ENCODE measurements at places on chromosomes 4 and X. TPM values are rescaled to one million over a fixed set of nuclear protein-coding genes. Genes with fewer than 3 reads are reported as not detected.
A peak's percentile ranks its signal among the peaks of the same experiment; 100 is the strongest.

The SUPT20HL2 gene
- total RNA-seq, result not detected

The PRDM5 gene
- 27.5 TPM for total RNA-seq

- H3K27ac ChIP-seq, result no peak overlapping the region
- no peaks in the 10 kb centered on the region for H3K36me3 ChIP-seq
- no peak for DNase-seq
- H3K4me1 ChIP-seq, result no peaks in the 10 kb centered on the region
- no peak overlapping the region for H3K4me3 ChIP-seq
Measured at GRCh38 chrX:145843146-145843904, 25.7 kb downstream of the SLITRK2 start.

- no peaks in the 10 kb centered on the region for H3K4me1 ChIP-seq
- H3K36me3 ChIP-seq, result no peaks in the 10 kb centered on the region
- H3K27ac ChIP-seq, result no peak overlapping the region
- H3K27me3 ChIP-seq, result no peaks in the 10 kb centered on the region
- DNase-seq, result no peak
Measured at GRCh38 chr4:118285931-118286330, 66.9 kb downstream of the PRSS12 start.

The CENPVL1 gene
- total RNA-seq, result not detected

DNA sequence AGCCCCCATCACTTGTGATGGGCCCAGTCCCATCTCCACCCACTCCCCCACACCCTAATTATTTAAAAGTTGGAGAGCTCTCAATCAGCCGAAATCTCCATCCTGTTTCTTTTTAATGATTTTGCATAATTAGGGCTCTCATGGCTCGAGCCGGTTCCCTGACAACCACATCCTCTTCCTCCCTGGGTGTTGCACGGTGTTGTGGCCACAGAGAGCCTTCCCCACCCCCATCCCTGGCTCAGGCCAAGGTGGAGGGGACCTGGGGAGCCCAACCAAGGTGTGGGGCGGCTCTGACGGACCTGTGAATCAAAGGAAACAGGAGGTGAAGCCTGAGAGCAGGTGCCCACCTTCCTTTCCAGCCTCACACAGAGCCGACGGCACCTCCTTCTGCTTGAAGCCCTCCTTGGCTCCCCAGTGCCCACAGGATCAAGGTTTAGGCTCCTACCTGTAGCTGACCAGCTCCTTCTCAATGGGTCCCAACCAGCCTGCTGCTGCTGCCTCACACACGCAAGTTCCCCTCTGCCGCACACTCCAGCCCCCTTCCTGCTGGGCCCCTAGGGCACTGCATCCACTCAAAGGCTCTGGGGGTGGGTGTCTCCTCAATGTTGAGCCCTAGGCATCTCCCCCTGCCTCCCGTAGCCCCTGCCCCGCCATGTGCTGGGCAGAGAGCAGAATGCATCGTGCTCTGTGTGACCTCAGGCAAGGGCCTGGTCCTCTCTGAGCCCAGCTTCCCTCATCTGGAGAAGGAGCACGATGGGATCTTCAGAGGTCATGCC lies 68.7 kb downstream of the WFS1 start:
- H3K36me3 ChIP-seq, result no peaks in the 10 kb centered on the region
- H3K4me3 ChIP-seq, result no peak overlapping the region
- no peak overlapping the region for H3K27ac ChIP-seq
- H3K4me1 ChIP-seq, result no peaks in the 10 kb centered on the region
- DNase-seq, result no peak

The NSD2 gene
- total RNA-seq, result 36.7 TPM

DNA sequence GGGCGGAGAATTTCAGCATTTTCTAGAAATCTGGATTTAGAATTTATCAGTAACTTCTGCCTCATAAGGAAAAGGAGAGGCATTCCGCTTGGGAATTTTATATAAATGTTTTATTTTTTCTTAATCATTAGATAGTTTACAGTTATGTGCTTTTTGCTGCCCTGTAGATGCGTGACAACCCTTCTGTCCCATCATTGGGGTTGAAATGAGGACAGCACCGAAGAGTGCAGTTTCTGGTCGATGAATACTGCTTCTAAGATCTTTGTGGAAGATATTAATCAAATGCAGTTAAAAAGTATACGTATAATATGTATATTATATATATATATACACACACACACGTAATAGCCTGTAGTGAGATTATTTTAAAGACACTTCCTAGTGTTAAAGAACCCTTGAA lies 1.5 kb downstream of the RBPJ start:
- H3K27me3 ChIP-seq, result no peaks in the 10 kb centered on the region
- no peaks in the 10 kb centered on the region for H3K4me1 ChIP-seq
- peak overlapping the region; percentile 87 for H3K4me3 ChIP-seq
- no peak for DNase-seq

DNA sequence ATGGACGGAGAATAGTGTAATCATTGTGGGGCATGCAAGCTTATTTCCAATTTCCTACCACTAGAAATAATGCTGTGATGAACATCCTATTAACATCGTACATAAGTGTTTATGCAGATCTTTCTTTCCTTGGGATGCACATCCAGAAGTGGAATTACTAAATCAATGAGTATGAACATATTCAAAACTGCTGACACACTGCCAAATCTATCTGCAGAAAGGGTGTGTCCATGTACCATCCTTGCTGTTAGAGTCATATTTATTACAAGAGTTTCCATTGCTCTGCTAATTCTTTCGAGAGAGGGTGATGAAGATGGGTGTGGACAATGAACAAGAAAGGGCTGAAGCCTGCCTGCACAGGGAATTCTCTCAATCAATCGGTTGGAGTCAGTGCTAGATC lies 82.6 kb downstream of the GPC4 start:
- no peak overlapping the region for H3K27ac ChIP-seq
- no peak overlapping the region for H3K4me3 ChIP-seq
- no peaks in the 10 kb centered on the region for H3K27me3 ChIP-seq

The SPANXN4 gene
- total RNA-seq, result not detected

The DDX53 gene
- not detected for total RNA-seq

GRCh38 chr4:170106900-170107299 lies 17.1 kb upstream of the AADAT start:
- H3K36me3 ChIP-seq, result no peaks in the 10 kb centered on the region
- no peak overlapping the region for H3K27ac ChIP-seq
- H3K4me1 ChIP-seq, result no peaks in the 10 kb centered on the region
- no peak for DNase-seq
- no peaks in the 10 kb centered on the region for H3K27me3 ChIP-seq
- H3K4me3 ChIP-seq, result no peak overlapping the region

- H3K27me3 ChIP-seq, result no peaks in the 10 kb centered on the region
- DNase-seq, result no peak
- H3K36me3 ChIP-seq, result no peaks in the 10 kb centered on the region
- H3K27ac ChIP-seq, result peak overlapping the region; percentile 89
- peak overlapping the region; percentile 79 for H3K4me3 ChIP-seq
Measured at GRCh38 chr4:147682755-147683154, 1.2 kb downstream of the PRMT9 start.

DNA sequence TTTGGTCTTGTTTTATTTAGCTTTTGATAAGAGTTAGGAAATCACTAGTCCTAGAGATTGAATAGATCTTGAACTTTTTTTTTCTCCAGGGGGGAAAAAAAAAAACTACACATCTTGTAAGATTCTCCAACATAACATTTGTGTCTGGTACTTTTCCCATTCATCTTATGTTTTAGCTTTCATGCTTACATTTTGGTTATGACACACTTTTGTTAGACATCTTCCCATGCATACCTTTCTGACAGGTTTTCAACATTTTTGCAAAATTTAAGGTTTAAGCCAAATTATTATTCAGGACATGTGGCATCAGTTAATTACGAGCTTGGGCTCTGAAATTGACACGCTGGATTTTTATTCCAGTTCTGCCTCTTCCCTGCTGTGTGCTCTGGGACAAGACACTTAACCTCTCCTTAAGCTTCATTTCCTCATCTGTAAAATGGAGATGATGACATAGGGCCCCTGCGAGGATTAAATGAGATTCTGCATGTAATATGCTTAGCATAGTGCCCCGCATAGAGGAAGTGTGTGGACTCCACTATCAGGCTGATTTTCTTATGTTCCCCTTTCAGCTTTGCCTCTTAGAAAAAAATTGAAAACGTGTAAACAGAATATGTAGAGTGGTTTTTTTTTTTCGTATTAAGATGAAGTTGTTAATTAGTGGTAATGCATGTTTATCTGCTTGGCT lies 5.3 kb downstream of the KIT start:
- no peaks in the 10 kb centered on the region for H3K36me3 ChIP-seq
- no peak overlapping the region for H3K4me3 ChIP-seq
- peaks cover 5% of the 10 kb centered on the region for H3K27me3 ChIP-seq
- H3K4me1 ChIP-seq, result peaks cover 5% of the 10 kb centered on the region

The FGB gene
- total RNA-seq, result not detected

DNA sequence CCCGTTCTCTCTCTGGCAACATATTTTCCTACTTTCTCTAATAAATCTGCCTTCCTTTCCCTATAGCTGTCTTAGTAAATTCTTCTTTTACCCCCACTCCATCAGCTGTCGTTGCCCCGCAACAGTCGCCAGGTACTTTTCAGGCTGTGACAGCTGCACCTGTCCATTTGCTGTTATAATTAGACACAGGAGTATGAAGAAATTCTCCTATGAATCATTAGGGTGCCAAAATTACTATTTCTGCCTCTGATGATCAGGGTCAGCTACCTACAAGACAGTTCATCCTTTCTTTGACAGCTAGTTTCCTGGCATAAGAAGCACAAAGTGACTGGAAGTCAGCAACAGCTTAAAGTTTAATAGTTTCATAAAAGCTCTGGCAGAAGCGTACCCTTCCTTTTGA lies 19.5 kb upstream of the GALNTL6 start:
- no peak for DNase-seq
- no peaks in the 10 kb centered on the region for H3K4me1 ChIP-seq
- no peak overlapping the region for H3K4me3 ChIP-seq

GRCh38 chr4:37517326-37517725 lies 168.8 kb downstream of the RELL1 start:
- H3K4me1 ChIP-seq, result no peaks in the 10 kb centered on the region
- H3K36me3 ChIP-seq, result no peaks in the 10 kb centered on the region
- H3K4me3 ChIP-seq, result no peak overlapping the region
- H3K27ac ChIP-seq, result no peak overlapping the region
- H3K27me3 ChIP-seq, result no peaks in the 10 kb centered on the region

DNA sequence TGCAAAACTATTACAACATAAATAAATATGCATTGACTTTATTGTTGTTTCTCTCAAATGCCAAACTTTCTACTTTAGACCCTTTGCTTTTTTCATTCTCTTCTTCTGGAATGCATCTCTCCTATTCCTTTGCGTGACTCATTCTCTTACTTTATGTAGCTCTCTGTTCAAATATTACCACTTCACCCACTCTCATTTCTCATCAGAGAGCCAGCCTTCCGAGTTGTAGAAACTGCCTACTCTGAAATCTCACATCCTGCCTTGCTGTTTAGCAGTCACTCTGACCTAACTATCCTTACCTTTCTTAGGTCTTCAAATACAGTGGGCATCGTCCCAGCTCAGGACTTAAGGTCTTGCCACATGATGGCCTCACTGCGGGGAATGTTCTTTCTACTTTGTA lies 143.5 kb downstream of the GALNTL6 start:
- H3K36me3 ChIP-seq, result no peaks in the 10 kb centered on the region
- no peaks in the 10 kb centered on the region for H3K4me1 ChIP-seq
- no peak overlapping the region for H3K4me3 ChIP-seq
- H3K27ac ChIP-seq, result no peak overlapping the region
- H3K27me3 ChIP-seq, result no peaks in the 10 kb centered on the region

DNA sequence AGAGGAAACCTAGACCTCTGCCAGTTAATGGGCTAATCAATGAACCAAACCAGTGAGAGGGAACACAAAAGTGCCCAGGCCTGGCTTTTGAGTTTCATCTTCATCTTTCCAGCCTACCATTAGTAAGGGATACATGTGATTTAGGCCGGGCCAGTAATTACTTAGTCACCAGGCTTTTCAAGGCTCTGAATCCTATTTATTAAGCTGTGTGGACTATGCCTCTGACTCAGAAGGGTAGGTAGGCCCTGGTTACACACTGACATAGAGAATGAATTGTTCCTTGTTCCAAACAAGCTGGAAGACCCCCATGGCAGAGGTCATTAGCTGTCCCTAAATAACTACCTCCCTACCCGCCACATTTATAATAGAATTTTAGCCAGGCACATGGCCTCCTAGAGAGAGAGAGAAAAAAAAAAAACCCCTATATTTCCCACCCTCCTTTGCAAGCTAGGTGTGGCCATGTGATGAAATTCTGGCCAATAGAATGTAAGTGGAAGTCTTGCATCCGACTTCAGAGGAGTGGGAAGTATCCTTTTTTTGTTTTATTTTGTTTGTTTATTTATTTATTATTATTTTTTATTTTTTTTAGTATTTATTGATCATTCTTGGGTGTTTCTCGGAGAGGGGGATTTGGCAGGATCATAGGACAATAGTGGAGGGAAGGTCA lies 112.3 kb upstream of the BCOR start:
- H3K4me3 ChIP-seq, result no peak overlapping the region
- H3K27me3 ChIP-seq, result no peaks in the 10 kb centered on the region
- H3K4me1 ChIP-seq, result no peaks in the 10 kb centered on the region
- no peaks in the 10 kb centered on the region for H3K36me3 ChIP-seq

GRCh38 chrX:19824603-19825002 lies 62.8 kb downstream of the SH3KBP1 start:
- peak overlapping the region; percentile 34 for H3K27ac ChIP-seq
- H3K4me1 ChIP-seq, result no peaks in the 10 kb centered on the region
- H3K4me3 ChIP-seq, result no peak overlapping the region
- H3K36me3 ChIP-seq, result no peaks in the 10 kb centered on the region
- peaks cover 10% of the 10 kb centered on the region for H3K27me3 ChIP-seq

The NEIL3 gene
- total RNA-seq, result 0.32 TPM

The SLC35A2 gene
- 17.3 TPM for total RNA-seq

- H3K4me1 ChIP-seq, result peaks cover 4% of the 10 kb centered on the region
- no peak for DNase-seq
- no peaks in the 10 kb centered on the region for H3K27me3 ChIP-seq
Measured at GRCh38 chr4:140153419-140153717, 616 bp downstream of the MAML3 start.

GRCh38 chr4:125115941-125116340 lies 198.8 kb upstream of the FAT4 start:
- H3K4me1 ChIP-seq, result no peaks in the 10 kb centered on the region
- no peak for DNase-seq
- H3K4me3 ChIP-seq, result no peak overlapping the region
- H3K27me3 ChIP-seq, result no peaks in the 10 kb centered on the region

The GPR173 gene
- total RNA-seq, result 0.96 TPM

DNA sequence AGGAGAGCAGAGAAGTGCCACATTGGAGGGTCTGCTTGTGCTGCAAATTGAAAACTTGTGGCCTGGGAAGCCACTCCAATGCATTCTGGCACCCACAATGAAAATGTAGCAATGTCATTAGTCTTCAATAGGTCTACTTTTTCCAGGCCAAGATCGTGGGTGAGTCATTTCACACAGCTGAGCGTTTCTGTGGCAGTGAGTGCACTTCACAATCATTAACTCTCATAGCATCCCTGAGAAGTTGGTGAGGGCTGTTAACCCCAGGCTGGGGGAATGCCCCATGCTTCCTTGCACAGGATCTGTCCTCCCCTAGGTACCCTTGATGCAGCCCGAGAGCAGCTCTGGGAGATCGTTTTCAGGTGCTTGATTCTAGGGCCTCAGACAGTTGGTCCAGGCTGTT lies 196.8 kb upstream of the ATP6AP2 start:
- H3K4me1 ChIP-seq, result no peaks in the 10 kb centered on the region
- no peak for DNase-seq
- no peak overlapping the region for H3K27ac ChIP-seq
- H3K4me3 ChIP-seq, result no peak overlapping the region
